ENCODE measurements at places on chromosomes 1 and 21. TPM values are rescaled to one million over a fixed set of nuclear protein-coding genes. Genes with fewer than 3 reads are reported as not detected.

The LHX8 gene
- not detected for total RNA-seq

DNA sequence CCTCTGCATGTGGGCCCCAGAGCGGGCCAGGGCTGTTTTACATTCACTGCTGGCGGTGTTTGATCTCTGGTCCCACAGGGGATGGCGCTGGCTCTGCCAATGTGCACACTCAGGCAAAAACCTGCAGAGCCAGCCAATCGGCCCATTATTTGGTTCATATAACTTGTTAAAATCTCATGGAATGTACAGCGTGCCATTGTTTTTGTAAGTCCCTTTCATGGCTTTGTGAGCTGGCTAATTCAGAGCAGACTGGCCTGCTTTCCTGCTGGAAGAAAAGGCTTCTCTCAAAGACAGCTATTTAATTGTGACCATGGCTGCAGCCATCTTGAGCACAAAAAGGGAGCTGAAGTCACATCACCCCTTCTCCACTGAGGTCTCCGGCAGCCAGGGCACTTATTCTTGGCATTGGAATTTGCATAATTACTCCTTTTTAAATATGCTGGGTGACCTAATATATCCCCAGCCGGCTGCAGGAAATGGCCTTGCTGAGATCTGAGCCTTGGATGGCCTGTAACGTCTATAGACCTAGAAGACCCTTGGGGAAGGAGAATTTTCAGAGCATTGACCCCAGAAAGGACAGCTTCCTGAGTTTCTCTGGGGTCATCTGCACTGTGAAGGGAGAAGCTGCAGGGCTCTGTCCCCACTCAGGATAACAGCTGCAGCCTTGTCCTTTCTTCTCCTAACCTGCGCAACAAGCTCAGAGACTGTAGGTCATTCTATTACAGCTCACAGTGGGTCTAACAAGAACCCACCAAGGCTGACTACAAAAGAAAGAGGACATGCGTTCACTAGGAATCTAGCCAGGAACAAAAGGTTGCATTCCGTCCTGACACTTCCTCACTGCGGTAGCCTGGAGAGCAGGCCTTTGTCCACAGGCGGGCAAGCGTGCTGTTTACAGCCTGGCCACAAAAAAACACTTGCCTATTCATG lies 45.8 kb downstream of the BCAR3 start:
- DNase-seq = no peak

DNA sequence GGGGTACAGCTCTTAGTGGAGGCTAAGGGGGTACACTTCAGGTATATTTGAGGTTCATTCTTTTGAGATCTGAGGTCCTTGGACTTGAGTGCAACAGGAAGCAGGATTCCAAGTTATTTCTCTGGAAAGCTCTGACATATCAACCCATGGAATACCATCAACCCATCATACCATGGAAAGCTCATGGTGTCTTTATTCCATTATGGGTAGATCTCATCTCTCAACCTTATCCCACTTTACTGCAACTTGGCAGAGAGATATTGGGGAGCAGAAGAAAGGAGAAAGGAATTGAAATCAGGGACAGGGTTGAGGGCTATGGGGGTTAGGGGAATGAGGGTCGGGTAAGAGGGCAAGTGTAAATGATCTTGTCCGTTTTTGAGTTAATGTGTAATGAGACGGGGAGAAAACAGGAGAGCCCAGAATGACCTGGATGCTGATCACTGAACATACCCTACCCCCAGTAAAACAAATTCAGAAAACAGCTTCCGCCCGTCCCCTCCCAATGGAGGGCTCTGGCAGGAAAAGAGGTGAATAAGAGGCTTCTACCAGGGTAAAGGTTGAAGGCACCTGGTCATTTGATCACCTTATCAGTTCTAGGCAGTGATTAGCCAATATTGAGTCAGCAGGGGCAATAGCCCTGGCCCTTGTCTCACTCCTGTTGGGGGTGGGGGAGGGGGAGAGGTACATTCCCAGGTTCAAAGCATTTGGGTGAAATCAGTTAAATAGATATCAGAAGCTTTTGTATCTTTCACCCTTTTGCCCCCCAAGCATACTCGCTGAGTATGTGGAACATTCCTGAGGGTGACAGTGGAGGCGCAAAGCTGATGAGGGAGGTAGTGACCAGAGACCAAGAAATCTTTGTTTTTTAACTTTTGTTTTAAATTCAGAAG lies 622 bp upstream of the APOA2 start:
- no peak for DNase-seq

DNA sequence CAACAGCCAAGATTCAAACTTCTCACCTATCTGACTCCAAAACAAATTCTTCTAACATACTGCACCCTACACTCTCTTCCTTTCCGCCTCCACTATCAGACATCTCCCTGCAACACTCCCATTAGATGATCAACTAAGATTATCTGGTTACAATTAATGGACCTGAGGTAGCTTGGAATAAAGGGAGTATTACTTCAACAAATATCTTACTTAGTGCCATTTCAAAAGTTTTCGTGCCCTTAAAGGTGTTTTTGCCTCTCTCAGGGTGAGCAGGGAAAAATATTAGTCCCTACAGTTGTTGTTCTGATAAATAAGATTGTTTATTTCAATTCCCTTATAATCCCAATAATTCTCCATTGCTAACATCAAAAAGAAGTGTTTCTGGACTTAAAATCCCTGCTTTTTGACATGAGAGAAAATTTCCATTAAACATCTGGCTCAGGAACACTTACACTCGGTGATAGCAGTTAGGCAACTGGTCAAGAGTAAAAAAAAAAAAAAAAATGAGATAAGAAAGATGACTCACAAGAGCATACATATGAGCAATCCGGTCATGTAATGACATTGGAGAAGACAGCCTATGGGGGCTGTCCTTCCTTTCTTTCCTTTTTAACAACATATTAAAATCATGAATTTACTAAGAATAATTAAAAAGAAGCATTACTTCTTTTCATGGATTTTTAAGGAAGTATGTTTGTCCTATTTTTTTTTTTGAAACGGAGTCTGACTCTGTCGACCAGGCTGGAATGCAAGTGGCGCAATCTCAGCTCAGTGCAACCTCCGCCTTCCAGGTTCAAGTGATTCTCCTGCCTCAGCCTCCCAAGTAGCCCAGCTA lies 7.6 kb downstream of the RSBN1 start:
- no peak for DNase-seq

DNA sequence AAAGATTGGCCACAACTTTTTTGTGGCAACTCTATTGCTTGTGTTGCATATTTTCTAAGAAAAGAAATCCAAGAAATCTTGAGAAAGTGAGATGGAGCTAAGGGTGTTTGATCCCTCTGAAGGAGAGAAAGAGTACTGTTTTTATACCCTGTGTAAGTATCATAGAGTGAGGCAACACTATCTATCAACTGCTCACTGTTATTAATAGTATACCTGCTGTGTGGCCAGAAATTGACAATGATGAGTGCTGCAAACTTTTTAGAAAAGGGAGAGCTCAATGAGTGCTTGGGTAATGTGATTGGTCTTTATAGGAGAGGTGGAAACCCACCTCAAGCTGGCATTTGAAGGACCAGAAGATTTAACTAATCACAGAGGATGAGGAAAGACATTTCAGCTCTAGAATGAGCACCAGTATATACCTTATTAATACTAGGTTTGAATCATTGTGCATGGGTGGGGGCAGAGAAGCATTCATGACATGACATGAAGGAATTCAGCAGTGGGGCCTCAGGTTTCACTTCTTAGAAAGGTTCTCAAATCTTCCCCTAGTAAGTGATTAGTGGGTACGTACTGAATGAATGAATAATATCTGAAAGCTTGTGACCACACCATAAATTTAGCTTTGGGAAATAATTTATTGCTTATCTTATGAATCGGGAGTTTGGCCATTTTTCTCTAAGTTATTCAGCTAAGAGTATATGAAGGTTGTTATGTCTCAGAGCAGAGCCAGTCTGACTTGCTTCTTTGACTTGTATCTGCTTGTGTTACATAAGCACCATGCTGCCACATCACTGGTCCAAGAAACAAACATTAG lies 169.2 kb upstream of the SGIP1 start:
- DNase-seq = no peak

GRCh38 chr21:26641062-26641461 lies 68.0 kb upstream of the CYYR1 start:
- no peak for DNase-seq

DNA sequence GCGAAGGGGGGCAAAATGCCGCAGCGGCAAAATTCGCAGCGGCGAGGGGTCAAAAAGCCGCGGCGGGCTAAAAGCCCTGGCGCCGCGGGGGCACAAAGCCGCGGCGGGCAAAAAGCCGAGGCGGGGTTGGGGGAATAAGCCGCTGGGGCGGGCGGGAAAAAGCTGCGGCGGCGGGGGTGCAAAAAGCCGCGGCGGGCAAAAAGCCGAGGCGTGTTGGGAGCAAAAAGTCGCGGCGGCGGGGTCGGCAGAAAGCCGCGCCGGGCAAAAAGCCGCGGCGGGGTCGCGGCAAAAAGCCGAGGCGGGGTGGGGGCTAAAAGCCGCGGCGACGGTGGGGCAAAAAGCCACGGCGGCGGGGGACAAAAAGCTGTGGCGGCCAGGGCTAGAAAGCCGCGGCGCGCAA lies 3902.5 kb downstream of the SRGAP2C start:
- no peak for DNase-seq

DNA sequence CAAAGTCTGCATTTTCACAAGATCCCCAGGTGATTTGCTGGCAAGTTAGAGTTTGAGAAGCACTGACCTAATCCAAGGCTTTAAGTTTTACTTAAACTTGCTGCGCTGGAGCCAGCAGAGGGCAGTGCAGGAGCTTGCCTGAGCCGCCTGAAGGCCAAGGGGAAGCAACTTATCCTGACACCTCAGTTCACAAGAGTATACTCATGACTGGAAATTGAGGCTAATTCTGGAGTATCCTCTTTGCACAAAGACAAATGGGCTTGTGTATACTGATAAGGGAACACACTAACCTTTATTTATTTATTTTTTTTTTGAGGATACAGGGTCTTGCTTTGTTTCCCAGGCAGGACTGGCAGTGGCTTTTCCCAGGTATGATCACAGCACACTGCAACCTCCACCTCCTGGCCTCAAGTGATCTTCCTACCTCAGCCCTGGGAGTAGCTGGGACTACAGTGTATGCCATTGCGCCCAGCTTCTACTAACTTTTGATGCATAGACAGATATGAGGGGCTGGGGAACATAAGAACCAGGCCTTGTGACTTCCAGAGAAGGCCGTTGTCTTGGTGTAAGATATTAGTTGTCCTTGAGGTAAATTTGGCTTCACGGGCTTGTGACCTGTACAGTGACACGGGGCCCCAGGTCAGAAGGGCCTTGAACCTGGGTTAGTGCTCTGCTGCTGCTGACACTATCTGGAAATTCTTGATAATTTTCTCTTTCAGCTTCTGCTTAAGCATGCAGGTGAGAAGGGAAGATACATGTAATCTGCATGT lies 29.0 kb upstream of the SLAMF1 start:
- no peak for DNase-seq

All from occipital lobe (tissue), 3 donors.